Fibroblast of villous mesenchyme (primary cell): ENCODE measurements at places on chromosomes 4 and X. TPM values are rescaled to one million over a fixed set of nuclear protein-coding genes. Genes with fewer than 3 reads are reported as not detected.

DNA sequence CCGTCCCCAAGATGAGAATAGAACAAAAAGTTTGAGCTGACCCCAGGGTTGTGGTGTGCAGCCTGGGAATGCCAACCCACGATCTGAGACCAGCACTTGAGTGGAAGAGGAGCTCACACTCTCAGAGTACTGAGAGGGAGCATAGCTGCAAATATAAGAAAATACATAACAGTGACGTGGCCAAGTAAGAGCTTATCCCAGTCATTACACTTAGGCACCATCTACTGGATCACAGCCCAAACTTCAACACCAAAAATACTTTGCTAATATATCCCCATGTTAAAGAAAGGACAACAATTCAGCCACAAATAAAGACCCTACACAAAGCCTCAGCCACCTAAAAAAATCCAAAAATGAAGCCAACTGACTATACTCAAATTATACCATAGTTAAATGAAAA lies 33.3 kb upstream of the CXCL6 start:
- no peak for DNase-seq

- DNase-seq: no peak
These were observed 498.4 kb downstream of the BCOR start for GRCh38 chrX:39599339-39599738.

DNA sequence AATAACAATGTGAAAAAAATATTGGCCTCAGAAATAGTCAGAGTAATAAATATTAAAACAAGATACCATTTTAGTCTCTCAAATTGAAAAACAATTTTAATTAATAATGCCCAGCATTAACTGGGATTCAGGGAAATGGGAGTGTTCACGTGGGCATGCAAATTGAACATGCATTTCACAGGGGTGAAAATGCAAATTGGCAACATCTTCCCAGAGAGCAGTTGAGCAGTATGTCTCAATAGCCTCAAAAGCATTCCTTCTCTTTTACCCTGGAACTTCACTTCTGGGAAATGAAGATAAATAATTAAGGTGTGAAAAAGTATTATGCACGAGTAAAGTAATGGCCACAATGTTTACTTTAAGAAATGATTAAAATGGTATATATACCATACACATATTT lies 21.3 kb downstream of the NOX1 start:
- no peak for DNase-seq

GRCh38 chrX:38458071-38458470 lies 103.3 kb upstream of the TSPAN7 start:
- no peak for DNase-seq

The DGAT2L6 gene
- not detected in 2 replicates for total RNA-seq
